ENCODE measurements at places on chromosomes 11 and 22. TPM values are rescaled to one million over a fixed set of nuclear protein-coding genes. Genes with fewer than 3 reads are reported as not detected.

Gene RAPSN
- total RNA-seq, result 0.12 TPM

Gene POU2AF2
- not detected for total RNA-seq

Gene EMID1
- 0.42 TPM for total RNA-seq

Gene IGLL5
- not detected for total RNA-seq

Gene PTPRCAP
- total RNA-seq, result 0.34 TPM

Gene MS4A4E
- total RNA-seq, result not detected

Gene KCNJ4
- 1.1 TPM for total RNA-seq

Gene PRG3
- total RNA-seq, result not detected

Measured in A549 treated with AZD2906 at 1 μM for 4 hours (cell line).